Eye (tissue), 1 donor: ENCODE measurements at places on chromosomes 3 and 15.

GRCh38 chr15:95799286-95800200 lies 531.0 kb upstream of the NR2F2 start:
- peak; percentile 7 for DNase-seq

GRCh38 chr3:142366434-142366833 lies 81.4 kb downstream of the XRN1 start:
- DNase-seq, result no peak

- DNase-seq, result no peak
These were observed 23.8 kb upstream of the GPR171 start for GRCh38 chr3:151226825-151227224.

DNA sequence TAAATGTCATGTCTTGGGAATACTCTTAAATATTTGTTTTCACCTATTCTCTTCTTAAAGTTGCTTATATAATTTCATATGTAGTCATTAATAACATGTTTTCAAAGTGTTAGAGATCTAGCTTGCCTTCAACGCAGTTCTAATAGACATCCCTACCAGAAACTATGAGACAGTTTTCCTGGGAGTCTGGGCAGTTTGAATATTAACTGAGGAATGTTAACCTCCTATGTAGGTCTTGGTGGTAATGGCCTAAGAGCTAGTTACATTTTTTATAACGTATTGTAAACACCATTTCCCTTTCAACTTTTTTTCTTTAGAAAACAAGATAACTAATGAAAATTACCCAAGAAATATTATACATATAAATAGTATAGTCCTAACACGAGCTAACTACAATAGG lies 328.2 kb downstream of the TIGIT start:
- DNase-seq, result no peak

GRCh38 chr15:101010781-101011180 lies 91.6 kb downstream of the LRRK1 start:
- DNase-seq, result no peak

- no peak for DNase-seq
These were observed 36.2 kb downstream of the ZXDC start for GRCh38 chr3:126439346-126439967.

DNA sequence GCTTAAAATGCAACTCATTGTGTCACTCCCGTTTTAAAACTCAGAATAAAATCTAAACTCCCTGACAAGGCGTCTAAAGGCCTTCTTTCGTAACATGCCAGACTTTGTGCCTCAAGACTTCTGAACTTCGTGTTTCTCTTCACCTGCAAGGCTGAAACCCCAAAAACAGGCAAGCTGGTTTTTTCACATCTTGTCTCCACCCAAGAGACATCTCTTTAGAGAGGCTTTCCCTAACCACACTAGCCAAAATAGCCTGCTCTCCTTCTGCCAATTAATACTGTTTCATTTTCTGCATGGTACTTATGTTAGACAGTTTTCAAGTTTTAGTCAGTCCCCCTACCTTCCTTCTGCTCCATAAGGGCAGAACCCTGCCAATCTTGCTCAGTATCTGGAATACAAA lies 41.6 kb downstream of the RAF1 start:
- DNase-seq, result no peak

DNA sequence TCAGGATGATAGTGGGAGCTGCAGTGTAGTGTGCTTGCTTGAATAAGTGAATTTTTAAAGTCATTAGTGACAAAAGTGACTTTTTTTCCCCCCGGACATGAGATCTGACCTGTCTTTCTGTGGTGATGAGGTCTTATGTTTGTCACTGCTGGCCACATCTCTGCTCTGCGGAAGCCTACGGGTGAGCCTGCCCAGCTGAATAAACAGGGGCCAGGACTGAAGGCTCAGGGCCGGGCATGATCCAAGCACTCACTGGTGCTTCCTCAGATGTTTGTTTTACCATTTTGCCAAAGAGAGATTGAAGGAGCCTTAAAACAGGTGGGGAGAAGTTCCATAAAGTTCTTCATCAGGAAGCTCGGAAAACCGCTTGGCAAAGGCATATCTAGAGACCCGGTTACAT lies 35.0 kb downstream of the RPL39L start:
- no peak for DNase-seq

- DNase-seq, result no peak
These were observed 157.9 kb downstream of the FAM43A start for GRCh38 chr3:194843556-194843955.

GRCh38 chr3:45306406-45307008 lies 80.4 kb upstream of the TMEM158 start:
- no peak for DNase-seq

GRCh38 chr3:118001380-118001779 lies 1033.3 kb downstream of the IGSF11 start:
- DNase-seq, result no peak

GRCh38 chr3:105755121-105755886 lies 113.5 kb downstream of the CBLB start:
- DNase-seq, result no peak

- no peak for DNase-seq
These were observed 78.1 kb upstream of the CGNL1 start for GRCh38 chr15:57298204-57298603.

DNA sequence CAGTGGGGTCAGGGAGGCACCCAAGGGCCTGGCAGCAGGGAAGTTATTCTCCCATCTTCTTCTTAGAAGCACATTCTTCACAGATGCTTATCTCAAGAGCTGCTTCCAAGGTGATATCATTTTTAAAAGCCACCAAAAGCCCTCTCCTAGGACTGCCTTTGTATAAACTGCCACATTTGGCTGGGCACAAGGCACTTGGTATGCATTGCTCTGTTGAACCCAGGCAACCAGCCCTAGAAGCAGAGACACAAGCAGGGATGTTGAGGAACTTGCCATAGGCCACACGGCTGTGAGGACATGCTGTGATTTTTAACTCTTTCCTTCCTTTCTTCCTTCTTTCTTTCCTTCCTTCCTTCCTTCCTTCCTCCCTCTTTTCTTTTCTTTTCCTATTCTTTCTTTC lies 7.4 kb upstream of the SLC6A1 start:
- DNase-seq, result no peak

DNA sequence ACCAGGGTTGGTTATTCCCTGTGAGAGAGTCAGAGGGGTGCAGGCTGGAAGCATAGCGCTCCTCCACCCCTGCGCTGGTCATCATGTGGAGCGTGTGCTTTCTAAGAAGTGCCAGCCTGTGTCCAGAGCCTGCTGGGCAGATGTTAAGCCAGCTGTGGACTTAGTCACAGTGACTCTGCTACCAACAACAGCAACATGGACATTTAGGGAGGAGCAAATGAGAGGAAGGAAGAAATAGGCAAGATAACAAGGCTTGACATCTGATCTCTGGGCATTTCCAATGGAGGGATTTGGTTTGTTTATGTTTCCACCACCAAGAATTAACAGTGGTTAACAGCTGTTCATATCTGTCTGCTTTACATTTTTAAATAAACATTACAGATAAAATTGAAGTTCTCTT lies 36.4 kb upstream of the MYZAP start:
- no peak for DNase-seq

GRCh38 chr3:190059242-190059590 lies 61.5 kb downstream of the P3H2 start:
- DNase-seq, result no peak

- DNase-seq, result no peak
These were observed 21.1 kb upstream of the ACTL6A start for GRCh38 chr3:179541596-179541995.

DNA sequence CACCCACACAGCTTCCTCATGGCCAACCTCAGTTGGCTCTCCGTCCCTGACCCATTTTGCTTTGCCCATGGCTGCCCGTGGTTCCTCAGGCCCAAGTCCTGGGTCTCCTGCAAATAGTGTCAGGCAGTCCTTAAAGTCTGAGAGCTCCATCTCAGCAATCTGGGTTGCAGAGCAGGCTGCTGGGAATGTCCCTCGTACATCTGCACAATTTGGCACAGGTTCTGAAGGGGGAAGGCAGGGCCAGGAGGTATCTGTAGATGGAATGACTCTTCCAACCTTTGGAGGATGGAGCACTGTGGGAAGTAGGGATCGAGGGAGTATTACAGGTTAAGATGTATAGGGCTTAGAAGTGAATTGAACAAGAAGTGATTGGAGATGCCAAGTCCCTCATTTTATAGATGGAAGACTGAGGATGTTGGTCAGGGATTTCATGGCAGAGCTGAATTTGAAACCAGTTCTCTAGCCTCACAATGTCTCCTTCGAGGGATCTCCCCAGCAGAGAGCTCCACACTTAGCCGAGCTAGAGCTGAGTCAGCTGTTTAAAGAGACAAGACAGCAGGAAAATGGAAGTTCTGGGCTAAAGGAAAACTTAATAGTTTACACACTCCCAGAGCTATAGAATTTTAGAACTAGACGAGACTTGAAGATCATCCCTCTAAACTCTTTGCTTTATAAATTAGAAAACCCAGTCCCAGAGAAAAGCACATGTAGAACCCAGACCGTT lies 9.2 kb downstream of the CKMT1A start:
- DNase-seq, result no peak

- no peak for DNase-seq
These were observed 576.3 kb downstream of the NTRK3 start for GRCh38 chr15:87680208-87680607.

DNA sequence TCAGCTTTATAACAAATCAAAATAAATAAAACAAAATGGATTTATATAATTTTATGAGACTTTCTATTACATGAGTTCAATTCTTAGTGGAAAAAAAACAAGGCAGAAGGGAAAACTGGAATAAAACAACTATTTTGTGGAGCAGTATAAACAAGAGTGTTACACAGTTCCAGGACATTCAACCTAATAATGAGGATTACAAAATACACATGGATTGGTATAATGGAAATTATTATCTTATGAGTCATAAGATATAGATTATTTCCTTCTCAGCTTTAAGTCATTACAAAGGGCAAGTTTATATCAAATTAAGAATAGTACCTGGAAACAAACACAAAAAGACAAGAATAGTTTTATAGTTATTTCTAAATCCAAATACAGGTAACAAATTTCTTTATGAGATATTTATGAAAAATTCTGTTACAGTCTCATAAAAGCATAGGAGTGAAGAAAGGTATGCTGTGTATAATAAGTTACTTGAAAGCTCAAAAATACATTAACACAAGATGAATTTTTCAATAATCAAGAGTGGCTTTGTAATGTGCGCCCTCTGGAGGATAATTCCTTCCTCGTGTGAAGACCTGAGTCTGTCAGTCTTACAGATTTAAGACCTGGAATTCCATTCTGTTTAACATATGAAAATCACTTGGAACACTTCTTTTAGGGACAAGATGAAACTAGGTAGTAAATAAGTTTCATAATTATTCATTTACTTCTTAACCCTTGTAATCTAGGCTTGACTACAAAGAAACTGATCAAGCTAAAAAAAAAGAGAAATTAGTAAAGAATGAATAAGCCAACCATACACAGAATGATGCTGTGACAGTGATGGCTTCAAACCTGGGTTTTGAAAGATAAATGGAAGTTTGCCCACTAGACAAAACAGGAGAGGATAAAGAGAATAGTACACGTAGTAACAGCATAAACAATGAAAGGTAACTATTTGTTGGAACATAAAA lies 9.5 kb downstream of the COPS2 start:
- DNase-seq, result peak; percentile 79

GRCh38 chr15:88467935-88468528 lies 524 bp downstream of the MRPS11 start:
- DNase-seq, result no peak

- DNase-seq, result no peak
These were observed 21.3 kb upstream of the BHLHE40 start for GRCh38 chr3:4957978-4958377.

GRCh38 chr3:170429050-170429449 lies 10.4 kb downstream of the CLDN11 start:
- DNase-seq, result peak; percentile 70

- no peak for DNase-seq
These were observed 15.7 kb downstream of the STARD5 start for GRCh38 chr15:81308260-81308659.

GRCh38 chr15:64942356-64942755 lies 30.7 kb downstream of the ANKDD1A start:
- DNase-seq, result no peak

- no peak for DNase-seq
These were observed 26.5 kb downstream of the PLSCR1 start for GRCh38 chr3:146517684-146518435.

- peak; percentile 63 for DNase-seq
These were observed 307.0 kb downstream of the ARPP21 start for GRCh38 chr3:35946121-35946853.

DNA sequence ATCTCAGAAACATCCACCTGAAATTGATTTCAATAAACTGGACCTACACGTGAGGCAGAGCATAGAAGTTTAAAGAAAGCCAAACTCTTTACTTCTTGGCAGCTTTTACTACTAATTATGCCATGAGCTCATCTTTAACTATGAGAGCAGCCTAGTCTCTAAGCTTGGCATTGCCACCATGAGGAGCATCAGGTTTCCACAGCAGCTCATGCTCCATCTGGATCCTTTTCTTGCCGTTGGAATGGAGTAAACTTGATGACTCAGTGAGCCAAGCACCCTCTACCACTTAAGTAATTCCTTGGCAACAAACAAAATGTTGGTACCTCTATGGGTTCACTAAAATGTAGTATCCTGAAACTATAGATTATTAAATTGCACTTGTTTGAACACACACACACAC lies 583.2 kb downstream of the EPHA3 start:
- no peak for DNase-seq

DNA sequence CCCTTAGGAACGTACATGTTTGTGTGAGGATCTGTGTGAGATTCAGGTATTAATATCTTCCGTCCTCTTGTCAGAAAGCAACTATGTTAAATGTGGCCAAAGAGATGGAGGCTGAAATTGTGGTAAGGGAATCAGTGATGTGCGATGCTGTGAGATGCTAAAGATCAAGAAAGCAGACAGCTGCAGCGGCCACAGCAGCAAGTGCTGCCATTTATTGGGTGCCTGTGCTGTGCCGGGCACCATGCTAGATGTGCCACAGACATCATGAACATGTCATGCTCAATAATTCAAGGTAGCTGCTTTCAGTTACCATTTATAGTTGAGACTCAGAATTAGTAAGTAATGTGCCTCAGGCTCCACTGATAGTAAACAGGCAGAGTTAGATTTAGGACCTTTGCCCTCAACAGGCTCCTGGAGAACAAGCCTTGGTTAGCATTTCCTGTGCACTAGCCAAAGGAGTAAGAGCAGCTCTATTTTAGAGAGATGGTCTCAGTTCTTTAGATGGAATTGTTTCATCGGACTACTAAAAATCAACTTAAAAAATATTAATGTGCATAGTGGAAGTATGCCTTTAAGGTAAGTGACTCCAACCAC lies 24.9 kb downstream of the LARS2 start:
- peak; percentile 18 for DNase-seq
